ENCODE measurements at places on chromosomes 6 and 20.
A peak's percentile ranks its signal among the peaks of the same experiment; 100 is the strongest.

DNA sequence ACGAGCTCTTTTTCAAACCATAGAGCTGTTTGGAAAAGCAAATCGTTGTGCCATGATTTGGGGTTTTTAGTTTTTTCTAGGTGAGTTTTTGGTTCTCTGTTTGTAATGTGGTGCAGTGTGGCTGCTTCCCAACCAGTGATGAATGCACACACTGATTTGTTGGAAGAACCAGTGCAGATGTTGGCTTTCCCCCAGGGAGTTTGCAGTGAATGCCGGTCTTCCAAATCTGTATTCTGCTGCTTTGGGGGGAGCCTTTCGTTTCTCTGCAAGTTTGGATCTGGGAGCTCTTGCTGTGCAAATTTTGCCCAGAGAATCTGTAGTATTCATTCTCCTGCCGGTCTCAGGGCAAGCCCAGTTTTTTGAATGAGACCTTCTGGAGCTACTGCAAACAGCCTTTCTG is 14.5 kb downstream of the HECA start:
- no peak for DNase-seq

DNA sequence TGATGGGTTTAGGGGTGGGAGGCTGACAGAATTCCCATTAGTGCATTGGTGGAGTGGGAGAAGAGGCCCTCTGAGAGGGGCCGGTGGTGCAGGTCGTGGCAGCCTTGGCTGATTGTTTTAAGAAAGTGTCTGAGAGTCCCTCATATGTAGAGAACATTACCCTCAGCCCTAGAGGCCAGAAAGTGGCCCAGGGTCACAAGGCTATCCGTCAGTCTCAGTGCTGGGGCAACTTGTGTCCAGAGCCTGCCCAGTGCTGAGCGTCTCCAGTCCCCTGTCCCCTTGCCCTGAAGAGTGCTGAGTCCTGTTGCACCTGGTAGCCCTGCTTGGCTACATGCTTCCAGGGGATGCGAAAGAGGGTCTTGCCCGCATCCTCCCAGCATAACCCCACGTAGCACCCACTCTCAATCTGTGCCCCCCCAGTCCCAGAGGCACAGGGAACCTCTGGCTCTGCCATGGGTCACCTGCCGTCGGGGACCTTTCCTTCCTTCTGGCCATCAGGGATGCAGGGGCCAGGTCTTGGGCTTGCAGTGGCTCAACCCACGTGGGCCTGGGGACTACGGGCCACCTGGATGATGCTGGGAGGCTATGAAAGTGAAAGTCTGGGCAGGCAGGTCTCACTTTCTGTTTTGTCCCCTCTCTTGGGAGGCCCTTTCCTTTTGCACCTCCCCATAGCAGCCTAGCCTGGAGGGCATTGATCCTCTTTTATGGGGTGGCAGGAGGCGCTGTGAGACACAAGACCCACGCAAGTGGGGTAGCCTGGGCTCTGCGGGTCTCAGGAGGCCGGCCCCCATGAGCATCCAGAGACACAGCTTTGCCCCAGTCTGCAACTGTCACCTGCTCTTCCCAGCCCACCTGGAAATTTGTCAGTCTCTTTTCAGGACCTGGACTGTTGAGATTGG is 12.2 kb downstream of the DUSP15 start:
- DNase-seq: no peak

GRCh38 chr6:54646069-54646950 is 200.3 kb upstream of the FAM83B start:
- peak; percentile 80 for DNase-seq

DNA sequence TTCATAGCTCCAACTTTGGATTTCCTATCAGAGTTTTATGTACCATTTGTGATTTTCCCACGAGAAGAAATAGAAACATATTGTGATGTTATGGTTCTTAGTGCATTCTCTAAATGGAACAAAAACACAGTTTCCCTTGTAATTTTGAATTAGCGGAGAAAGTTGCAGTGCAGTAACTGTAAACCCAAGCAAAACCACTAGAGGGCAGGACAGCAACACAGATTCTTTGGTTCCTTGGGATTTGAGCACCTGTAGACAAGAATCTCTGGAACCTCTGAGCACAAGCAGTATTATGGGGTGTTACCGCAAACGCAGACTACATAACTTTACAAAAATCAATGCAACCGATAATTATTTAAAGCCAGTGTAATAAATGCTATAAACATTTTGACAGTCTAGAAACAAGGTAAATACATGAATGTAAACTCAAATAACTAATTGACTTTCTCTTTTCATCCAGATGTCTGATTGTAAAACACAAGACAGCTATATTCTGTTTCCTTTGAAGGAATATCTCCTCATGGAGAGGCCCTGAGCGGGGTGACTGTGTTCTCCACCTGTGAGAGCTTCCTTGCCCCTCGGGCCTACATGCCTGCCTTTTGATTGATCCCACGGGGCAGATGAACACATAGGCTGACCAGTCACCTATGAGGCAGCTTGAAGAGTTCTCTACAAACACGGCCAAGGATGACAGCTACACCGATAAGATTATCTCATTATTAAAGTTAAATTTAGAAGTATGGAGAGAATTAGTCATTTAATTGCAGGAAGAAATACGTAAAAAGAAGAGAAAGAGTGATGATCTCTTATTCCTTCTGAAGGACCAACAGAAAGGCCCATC is 67.5 kb upstream of the COL21A1 start:
- peak; percentile 69 for DNase-seq

GRCh38 chr20:25444556-25444955 is 37.1 kb downstream of the GINS1 start:
- no peak for DNase-seq

DNA sequence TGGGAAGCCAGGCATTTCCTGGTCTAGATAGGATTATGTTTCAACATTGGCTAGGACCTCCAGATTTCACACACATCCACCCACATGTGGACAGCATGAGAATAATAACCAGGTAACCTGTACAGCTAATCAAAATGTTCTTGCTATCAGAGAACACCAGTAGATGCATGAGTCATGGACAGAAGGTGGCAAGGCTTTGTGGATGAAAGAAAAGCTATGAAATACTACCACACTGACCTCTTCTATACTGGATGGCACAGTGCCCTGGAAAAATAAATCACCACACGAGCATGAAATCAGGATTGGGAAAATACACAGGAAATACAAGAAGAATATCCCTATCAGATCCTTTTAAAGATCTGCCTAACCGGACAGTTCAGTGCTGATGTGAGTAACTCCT is 113.0 kb downstream of the GMDS start:
- DNase-seq: peak; percentile 28
